Choroid plexus epithelial cell (primary cell): ENCODE measurements at places on chromosomes 13 and 19.
A peak's percentile ranks its signal among the peaks of the same experiment; 100 is the strongest.

GRCh38 chr19:18421371-18421959, 2.3 kb downstream of the SSBP4 start:
- DNase-seq = no peak

GRCh38 chr19:42281827-42282762, 13.0 kb downstream of the CIC start:
- peak; percentile 59 for DNase-seq

- no peak for DNase-seq
Measured at GRCh38 chr13:58806401-58806800, 1174.9 kb downstream of the PCDH17 start.

GRCh38 chr19:16374436-16374835, 49.8 kb downstream of the KLF2 start:
- no peak for DNase-seq

GRCh38 chr13:48975101-48975855, 434 bp upstream of the FNDC3A start:
- DNase-seq = peak; percentile 76

- no peak for DNase-seq
Measured at GRCh38 chr13:110258876-110259631, 47.9 kb downstream of the COL4A1 start.

GRCh38 chr13:53749306-53749705, 720.7 kb downstream of the OLFM4 start:
- DNase-seq = no peak

GRCh38 chr19:47021536-47022139, 2.0 kb downstream of the NPAS1 start:
- DNase-seq = no peak

GRCh38 chr13:100128373-100128772, 39.5 kb downstream of the PCCA start:
- peak; percentile 50 for DNase-seq

- no peak for DNase-seq
Measured at GRCh38 chr13:99313501-99313900, 6.3 kb upstream of the GPR183 start.

DNA sequence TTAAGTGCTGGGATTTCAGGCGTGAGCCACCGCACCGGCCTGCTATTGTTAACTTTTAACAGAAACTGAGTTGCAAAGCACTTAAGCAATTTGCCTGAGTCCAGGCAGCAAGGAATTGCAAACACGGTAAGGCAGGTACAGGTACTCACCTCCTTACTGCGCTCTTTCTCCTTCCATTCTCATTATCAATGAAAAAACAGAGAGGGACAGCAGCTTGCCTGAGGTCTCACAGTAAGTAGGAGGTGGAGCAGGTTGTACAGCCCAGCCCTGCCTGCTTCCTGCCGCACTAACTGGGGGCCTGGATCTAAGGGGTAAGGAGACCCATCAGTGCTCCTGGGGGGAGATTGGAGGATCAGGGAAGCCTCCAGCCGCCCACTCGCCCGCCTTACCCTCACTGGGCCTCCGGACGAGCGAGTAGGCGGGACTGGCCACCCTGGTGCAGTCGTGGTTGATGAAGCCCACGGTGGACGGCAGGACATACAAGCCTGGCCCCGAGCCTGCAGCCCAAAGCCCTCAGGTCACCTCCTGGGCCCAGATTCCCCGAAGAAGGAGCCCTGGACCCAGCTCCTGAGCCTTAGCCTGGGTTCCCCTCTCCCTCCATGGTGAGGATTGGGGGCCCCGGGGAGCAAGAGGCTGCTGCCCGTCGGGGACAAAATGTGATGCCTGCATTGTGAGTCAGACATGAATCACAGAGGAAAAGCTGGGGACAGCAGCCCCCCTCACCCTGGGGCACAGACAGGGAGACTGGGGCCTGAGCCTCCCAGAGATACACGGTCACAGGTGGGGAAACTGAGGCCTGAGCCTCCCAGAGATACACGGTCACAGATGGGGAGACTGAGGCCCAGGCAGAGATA, 11.4 kb upstream of the SHC2 start:
- no peak for DNase-seq

DNA sequence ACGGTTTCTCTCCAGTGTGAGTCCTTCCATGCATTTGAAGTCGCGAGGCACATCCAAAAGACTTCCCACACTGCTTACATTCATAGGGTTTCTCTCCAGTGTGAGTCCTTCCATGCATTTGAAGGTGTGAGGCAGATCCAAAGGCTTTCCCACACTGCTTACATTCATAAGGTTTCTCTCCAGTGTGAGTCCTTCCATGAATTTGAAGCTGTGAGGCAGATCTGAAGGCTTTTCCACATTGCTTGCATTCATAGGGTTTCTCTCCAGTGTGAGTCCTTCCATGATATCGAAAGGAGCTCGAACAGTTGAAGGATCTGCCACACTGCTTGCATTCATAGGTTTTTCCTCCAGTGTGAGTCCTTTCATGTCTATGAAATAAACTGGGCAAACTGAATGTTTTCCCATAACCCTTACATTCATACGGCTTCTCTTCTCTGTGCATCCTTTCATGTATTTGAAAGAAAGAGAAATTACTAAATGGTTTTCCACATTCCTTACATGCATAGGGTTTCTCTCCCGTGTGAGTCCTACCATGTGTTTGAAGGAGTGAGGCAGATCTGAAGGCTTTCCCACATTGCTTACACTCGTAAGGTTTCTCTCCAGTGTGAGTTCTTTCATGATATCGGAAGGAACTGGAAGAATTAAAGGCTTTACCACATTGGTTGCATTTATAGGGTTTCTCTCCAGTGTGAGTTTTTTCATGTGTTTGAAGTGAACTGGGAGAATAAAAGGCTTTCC, 20.3 kb downstream of the ZNF433 start:
- DNase-seq = peak; percentile 5

GRCh38 chr13:109787135-109787954, 962 bp upstream of the IRS2 start:
- DNase-seq = peak; percentile 61

GRCh38 chr19:35126624-35126959, 8.3 kb downstream of the LGI4 start:
- DNase-seq = no peak

GRCh38 chr19:45938733-45939319, 24.2 kb upstream of the NANOS2 start:
- DNase-seq = no peak

DNA sequence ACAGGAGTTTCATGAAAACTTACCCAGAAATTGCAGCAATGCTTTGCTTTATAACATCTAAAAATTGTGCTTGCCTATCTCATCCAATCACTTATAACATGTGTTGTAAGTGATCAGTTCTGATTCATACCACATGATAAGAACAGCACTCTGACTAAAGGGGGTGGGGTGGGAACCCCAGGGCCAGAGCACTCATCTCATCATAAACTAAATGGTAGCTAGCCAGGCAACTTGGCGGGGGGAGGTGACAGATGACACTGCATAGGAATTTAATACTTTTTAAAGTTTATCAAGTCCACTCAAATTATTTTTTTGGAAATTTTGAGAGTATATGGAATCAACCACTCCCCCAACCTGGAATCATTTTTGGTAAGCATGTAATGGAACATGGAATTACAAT, 42.1 kb downstream of the FOXO1 start:
- peak; percentile 54 for DNase-seq
